ENCODE measurements at places on chromosomes 1 and 21.
A peak's percentile ranks its signal among the peaks of the same experiment; 100 is the strongest.

DNA sequence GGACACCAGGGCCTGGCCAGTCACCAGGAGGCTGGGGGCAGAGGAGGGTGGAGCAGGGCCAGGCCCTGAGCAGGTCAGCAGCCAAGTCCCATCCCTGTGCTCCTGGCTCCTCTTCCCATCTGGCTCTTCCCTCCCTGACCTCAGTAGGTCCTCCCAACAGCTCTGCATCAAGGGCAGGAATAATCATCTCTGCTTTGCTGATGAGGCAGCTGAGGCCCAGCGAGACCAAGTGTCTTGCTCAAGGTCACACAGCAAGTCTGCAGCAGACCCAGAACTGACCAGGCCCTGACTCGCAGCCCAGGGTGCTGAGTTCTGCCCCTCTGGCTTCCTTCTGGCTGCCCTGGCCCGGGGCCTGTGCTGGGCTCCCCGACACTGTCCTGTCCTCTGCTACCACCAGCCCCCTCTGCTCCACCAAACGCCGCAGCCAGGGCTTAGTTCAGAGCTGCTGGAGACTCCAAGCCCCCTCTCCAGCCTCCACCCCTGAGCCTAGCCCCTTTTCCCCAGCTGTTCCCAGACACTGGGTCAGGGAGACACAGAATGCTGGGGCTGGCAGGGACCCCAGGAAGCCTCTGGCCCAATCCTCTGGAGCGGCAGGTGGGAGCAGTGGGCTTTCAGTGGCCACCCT, 224.9 kb downstream of the PTPRU start:
- no peak for DNase-seq

DNA sequence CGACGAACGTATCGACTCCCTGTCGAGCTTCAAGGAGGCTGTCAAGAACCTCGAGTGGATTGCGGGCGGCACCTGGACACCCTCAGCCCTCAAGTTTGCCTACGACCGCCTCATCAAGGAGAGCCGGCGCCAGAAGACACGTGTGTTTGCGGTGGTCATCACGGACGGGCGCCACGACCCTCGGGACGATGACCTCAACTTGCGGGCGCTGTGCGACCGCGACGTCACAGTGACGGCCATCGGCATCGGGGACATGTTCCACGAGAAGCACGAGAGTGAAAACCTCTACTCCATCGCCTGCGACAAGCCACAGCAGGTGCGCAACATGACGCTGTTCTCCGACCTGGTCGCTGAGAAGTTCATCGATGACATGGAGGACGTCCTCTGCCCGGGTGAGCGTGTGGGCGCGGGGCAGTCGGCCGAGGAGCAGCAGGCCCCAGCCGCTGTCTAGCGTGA, 28.0 kb downstream of the COL6A2 start:
- no peak for DNase-seq

DNA sequence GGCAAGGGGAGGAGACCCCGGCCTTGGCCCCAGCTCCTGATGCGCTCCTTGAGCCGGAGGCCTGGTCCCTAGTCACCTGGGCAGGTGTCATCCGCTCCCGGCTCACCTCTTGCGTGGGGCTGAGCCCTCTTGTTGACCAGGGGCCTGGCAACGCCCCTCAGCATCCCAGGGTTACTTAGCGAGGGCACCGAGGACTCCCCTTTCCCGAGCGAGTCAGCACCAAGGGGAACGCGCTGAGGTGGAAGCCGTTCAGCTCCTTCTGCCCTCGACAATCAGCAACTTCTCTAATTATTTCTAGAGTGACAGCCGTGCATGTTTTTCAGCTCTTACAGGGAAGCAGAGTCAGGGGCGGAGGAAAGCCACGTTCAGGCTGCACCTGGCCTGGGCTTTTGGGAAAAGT, 522 bp downstream of the SLC45A1 start:
- DNase-seq: no peak

DNA sequence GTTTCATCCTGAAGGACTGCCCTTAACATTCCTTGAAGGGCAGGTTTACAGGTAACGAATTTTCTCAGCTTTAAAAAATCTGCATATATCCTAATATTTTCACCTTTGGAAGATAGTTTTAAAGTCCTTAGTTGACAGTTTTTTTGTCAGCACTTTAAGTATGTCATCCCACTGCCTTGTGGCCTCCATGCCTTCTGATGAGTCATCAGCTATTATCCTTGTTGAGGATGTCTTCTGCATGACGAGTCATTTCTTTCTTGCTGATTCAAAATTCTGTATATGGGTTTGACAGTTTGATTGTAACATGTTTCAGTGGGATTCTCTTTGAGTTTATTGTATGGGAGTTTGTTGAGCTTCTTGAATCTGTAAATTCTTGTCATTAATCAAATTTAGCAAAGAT, 500.6 kb downstream of the DISC1 start:
- no peak for DNase-seq

GRCh38 chr1:241848686-241849344, 811 bp downstream of the EXO1 start:
- DNase-seq: no peak

DNA sequence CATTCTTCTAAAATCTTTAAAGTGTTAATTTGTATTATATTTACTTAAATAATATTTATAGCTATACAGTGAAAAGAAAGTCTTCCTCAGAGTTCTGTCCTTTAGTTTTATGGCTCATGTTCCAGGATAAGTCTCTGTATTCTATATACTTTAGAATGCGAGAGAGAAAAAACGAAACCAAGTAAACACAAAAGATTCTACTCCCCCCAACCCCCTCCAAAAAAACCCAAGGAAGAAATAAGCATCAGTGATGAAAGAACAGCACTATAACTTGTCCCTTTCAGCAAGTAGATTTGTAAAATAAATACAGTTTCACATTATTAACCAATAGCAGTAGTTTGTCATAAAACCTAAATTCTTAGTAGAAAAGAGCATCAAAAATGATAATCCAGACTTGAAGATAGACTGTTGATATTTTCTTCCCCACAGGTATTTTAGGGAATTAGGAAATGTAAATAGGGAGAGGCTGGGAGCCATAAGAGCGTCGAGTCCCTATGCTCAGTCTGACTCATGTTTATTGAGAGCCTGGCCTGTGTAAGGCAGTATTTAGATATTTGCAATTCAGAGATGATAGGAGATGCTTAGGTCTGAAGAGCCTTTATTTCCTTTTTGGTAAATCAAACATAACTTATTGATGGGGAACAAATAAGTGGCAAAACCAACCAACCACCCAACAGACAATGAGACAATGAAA, 35.5 kb downstream of the CDC14A start:
- DNase-seq: no peak

DNA sequence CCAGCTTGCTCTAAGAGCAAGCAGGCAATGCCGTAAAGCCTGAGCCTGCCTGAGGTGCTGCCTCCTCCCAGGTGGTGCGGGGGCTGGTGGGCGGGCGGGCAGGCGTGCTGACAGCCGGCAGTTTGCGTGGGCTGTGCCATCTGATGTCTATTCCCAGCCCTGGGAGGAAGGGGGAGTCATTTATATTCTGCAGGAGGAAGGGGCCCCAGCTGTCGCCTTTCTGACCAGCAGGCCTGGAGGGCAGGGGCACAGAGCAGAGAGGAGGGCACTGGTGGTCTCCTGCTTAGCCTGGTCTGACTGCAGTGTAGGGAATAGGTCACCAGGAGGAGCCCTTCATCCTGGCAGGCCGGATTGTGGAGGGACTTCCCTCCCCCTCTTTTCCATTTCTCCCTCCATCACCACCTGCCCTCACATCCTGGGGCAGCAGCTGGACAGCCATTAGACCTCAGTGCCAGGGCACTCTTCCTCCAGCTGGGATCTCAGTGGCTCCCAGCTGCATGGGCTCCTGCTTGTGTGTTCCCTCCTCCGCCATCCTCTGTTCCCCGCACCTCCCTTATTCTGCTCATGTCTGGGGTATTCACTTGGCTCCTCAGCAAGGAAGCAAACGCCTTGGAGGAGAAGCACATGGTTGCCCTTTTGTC, 4.4 kb downstream of the CYB561D1 start:
- no peak for DNase-seq

GRCh38 chr1:207847116-207847515, 63.8 kb downstream of the CD34 start:
- DNase-seq: no peak

DNA sequence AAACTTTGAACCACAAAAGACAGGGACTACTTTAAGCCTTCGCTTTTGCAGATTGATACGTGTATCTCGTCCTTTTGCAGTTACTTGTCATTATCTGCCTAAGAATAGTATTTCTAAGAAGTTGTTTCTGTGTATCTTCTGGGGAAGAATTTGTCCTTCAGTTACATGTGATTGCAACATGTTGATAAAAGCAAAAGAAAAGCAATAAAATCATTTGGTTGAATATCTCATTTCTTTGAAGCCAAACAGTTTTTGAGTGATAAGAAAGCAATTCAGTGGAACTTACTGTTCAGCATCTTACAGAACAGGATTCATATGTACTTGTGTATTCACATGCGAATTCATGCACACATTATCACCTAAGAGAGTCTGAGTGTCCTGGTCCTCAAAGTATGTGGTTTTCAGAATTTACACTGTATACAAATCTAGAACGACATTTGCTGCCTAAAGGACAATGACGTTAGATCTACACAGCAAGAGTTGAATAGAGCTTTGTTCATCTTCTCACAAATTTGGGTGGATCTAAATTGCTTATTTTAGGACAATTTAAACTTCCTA, 66.7 kb upstream of the MRPS6 start:
- no peak for DNase-seq

DNA sequence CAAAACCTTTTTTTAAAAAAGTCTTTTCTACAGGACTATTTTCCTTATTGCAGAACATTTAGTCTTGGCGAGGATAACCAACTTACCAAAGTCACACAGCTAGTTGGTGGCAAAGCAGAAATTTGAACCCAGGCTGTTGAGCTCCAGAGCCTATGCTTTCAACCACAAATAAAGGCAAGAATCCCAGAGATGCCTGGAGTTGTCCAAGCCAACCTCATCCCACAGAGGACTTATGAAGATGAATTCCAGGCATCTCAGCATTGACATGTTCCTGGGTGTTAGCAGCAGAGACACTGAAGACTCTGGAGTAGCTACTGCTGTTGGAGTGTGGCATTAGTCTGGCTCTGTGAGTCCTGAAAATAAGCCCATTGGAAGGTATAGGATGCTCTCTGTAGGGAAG, 287.6 kb upstream of the C1orf105 start:
- no peak for DNase-seq

DNA sequence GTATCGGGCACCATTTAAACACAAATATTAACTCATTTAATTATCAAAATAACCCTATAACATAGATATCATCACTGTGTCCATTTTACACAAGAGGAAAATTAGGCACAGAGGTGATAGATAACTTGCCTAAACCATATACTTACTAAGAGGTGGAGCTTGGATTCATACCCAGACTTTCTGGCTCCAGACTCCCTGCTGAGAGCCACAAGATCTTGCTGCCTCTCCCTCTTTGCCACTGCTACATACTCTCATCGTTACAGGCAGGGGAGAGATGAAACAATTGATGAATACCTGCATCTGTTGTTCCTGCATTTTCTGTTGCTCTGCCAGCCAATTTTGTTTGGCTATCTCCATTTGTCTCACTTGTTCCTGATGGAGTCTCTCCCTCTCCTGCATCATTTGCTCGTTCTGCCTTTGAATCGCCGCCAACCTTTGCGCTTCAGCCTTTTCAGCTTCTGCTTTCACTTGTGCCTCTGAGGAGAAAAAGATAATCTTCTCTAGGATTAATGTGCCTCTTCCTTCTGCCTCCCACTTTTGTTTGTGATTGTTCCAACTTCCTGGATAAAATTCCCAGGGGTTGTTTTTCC, 10.6 kb downstream of the GBP5 start:
- no peak for DNase-seq

DNA sequence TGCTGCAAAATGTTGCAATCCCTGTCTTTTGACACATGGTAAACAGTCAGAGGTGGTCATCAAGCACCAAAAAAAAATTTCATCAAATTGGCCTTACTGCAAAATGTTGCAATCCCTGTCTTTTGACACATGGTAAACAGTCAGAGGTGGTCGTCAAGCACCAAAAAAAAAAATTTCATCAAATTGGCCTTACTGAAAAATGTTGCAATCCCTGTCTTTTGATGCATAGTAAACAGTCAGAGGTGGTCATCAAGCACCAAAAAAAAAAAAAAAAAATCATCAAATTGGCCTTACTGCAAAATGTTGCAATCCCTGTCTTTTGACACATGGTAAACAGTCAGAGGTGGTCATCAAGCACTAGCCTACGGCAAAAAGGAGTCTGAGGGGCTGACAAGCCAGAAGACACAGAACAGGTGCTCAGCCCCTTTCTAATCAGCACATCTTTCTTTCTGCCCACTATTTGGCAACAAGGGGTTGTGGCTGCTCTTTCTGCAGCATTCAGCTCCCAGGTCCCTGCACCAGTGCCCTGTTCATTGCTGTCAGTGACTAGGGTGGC, 223.8 kb downstream of the KCNH1 start:
- no peak for DNase-seq

- DNase-seq: no peak
These were observed 501 bp upstream of the DNAJC6 start for GRCh38 chr1:65308781-65309303.

- no peak for DNase-seq
These were observed 59.7 kb downstream of the DESI2 start for GRCh38 chr1:244712669-244713068.

DNA sequence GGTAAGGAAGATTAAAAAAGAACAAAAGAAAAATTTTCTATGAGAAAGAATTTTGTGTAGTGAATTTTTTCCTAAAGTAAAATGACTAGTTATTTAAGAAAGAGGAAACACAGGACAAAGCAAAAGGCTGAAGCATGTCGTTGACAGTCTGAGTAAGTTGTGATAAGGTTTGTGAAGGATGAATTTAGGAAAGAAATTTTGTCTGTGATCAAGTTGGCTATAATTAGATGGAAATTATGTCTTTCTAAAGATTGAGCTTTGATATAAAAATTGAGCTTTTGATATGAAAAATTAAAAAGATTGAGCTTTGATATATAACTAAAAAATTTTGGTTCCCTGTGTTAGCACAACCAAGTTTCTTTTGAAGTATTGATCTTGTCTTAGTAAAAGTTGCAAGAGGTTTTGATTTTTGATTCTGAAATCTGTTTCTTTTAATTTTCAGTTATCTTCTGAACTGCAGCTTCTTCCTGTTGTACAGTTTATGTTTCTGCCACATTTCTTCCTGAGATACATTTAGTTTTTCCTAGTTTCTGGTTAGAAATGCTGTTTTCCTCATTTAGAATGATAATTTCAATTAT, 101.7 kb upstream of the KIAA0040 start:
- DNase-seq: no peak

DNA sequence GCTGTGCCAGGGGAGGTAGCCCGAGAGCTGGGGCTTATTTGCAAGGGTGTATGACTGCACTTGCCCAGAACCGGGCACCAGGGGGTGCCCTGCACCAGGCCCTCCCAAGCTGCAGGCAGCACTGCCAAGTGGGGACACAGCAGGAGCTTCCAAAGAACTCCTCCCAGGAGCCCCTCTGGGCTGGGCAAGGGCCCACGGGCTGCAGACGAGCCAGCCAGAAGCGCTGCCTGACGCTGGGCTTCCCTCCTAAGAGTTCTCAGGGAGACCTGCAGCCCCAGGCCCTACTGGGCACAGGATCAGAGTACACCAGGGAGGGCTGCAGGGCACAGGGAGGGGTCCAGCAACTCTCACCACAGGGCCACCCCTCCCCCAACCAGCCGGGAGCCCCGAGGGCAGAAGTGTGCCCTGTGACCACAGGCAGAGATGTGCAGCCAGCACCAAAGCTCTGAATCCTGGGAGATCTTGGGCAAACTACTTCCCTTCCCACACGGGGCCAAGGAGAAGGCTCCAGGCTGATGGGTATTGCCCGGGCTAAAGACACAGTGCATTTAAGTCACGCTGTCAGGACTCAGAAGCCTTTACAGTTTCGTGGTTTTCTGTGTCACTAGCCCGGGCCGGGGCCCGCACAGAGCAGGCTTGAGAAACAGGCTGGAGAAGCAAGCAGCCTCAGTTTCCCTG, 63.4 kb downstream of the KCNAB2 start:
- peak; percentile 28 for DNase-seq

- DNase-seq: no peak
These were observed 157.2 kb downstream of the KIF26B start for GRCh38 chr1:245311887-245312536.

Data from smooth muscle cell of the brain vasculature (primary cell).